Stimulated activated CD4-positive, alpha-beta T cell treated with anti-CD3 and anti-CD28 coated beads, Interleukin-12 subunit alpha, Interleukin-12 subunit beta, amount 100 ng/mL, for 48 hours (primary cell): ENCODE measurements at places on chromosomes 16 and 17.

- DNase-seq, result no peak
Observed at GRCh38 chr16:90019543-90020259, 445 bp upstream of the DBNDD1 start.

DNA sequence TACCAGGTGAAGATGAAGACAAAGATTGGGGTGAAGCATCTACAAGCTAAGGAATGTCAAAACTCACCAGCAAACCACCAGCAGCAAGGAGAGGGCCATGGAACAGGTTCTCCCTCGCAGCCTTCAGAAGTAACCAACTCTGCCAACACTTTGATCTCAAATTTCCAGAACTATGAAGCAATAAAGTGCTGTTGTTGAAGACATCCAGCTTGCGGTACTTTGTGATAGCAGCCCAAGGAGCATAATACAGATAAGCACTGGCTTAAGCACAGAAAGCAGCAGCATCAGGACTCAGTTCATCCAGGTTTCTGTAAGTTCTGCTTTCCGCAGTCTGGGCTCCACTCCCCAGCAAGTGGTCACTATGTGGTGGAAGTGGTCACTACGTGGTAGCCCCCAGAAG lies 16.0 kb upstream of the CDRT4 start:
- DNase-seq, result no peak

GRCh38 chr17:52143542-52143941 lies 15.0 kb downstream of the CA10 start:
- DNase-seq, result no peak

DNA sequence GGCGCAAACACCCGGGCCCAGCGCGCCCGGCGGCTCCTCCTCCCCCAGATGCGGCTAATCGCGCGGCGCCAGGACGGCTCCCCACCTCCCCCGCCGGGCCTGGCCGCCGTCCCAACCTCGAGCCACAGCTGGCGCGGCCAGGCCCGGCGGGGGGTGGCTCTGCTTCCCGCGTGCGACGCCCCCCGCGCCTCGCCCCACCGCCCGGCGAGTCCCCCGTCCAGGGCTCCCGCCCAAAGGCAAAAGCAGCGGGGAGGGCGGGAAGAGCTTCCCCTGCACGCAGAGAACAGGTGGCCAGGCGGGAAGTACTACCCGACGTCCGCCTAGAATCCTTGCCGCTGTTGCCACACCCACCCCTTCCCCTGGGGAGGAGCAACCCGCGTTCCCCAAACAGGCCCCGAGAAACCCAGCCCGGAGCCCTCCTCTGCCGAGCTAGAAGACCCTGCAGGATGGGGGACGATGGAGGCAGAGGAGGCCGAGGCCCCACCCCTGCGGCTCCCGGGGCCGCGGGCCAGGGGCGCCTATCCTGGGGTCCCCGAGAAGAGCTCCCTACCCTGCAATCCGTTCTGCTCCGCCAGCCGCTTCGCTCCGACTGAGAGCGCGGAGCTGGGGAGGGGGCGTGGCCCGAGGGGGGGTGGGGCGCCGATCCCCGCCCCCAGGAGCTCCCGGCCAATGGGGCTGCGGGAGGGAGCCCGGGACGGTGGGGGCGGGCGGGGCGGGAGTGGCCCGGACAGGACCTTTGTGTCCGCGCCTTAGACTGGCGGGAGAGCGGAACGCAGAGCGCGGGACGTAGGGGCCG lies at the start of gene CARHSP1:
TSS of gene CARHSP1 (minus strand) at position 591 of the 796 bp plus-strand sequence. CDS start 9,678 bp downstream, outside the sequence.
- DNase-seq, result peak; percentile 85

DNA sequence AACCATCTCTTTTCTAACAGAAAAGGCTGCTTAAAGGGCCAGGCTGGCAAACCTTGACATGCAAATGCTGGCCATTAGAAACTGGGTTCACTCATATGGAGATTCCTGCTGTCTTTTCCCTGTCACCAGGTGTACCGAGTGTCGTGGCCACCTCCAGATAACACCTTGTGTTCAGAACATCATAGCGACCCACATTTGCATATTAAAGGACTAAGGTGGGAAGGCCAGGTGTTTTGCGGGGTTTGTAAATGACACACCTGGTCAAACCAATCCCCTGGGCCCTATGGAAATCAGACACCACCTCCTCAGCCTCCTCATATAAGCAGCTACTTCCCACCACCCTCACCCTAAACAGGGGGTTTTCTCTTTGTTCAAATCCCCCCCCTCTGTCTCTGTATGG lies 2.5 kb upstream of the AIPL1 start:
- DNase-seq, result no peak

- no peak for DNase-seq
Observed at GRCh38 chr17:73393381-73393780, 81.6 kb upstream of the CDC42EP4 start.

DNA sequence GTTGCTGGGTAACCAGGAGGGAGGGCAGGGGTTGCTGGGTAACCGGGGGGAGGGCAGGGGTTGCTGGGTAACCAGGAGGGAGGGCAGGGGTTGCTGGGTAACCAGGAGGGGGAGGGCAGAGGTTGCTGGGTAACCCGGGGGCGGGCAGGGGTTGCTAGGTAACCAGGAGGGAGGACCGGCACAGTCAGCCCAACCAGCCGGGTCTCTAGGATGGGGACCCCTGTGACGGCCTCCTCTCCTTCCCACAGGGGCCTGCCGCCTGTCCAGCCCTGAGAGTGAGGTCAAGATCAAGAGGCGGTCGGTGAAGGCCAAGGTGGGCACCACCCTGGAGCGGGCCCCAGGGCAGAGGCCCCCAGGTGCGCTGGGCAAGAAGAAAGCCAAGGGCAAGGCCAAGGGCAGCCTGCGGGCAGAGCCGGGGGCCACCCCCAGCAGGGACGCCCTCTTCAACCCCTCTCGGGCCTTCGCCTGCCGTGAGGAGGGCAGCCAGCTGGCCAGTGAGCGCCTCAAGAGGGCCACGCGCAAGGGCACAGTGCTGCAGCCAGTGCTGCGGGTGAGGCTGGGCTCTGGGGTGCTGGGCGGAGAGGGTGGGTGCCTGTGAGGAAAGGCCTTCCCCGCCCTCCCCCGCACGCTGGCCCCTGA lies 54.6 kb downstream of the ACTG1 start:
- no peak for DNase-seq

DNA sequence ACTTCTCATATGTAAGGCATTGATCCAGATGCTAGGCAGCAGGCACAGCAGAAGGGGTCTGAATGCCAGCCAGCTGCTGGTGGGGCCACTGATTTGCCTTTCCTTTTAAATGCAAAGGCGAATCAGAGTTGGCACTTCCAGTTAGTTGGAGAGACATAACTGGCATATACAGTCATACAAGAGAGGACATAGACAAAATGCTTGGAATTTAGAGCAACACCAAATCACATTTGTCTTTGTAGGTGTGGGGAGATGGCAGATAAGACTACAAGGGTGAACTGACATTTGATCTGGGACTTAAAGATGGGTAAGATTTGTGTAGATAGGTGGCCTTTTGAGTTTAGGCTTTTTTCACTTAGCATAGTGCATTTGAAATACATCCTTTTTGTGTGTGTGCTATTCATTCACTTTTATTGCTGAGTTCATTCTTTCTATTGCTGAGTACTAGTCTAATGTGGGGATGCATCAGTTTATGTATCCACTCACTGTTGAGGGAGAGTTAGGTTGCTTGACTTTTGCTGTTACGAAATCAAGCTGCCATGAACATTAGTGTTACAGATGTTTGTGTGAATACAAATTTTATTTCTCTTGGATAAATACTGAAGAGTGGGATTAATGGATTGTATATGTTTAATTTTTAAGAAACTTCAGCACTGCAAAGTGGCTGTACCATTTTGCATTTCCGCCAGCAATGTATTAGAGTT lies 74.1 kb downstream of the SPECC1 start:
- no peak for DNase-seq

DNA sequence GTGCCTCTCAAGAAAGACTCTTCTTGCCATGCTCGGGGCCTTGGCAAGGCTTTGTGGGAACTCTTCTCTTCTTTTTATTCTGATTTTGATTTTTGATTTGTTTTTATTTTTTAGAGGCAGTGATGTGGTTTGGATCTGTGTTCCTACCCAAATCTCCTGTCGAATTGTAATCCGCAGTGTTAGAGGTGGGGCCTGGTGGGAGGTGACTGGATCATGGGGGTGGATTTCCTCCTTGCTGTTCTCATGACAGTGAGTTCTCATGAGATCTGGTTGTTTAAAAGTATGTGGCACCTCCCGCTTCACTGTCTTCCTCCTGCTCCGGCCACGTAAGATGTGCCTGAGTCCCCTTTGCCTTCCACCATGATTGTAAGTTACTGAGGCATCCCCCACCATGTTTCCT lies 281.4 kb downstream of the CPPED1 start:
- DNase-seq, result no peak

DNA sequence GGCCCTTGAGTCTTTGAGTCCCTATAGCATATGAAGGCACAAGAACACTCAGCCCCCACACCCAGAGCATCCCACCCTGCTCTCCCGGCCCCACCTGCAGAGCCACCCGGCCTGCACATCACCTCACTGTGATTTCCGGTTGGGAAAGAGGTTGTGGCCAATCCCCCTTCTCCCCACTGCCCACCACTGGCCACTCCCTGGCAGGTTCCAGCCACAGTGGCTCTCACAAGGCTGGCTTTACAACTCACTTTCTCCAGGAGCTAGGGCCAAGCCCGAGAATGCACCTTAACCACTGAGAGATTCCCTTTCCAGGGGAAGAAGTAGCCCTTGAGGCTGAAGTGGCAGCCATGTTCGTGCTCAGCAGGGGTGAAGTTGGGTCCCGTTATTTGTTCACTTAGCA lies 123.9 kb downstream of the C16orf78 start:
- DNase-seq, result no peak

DNA sequence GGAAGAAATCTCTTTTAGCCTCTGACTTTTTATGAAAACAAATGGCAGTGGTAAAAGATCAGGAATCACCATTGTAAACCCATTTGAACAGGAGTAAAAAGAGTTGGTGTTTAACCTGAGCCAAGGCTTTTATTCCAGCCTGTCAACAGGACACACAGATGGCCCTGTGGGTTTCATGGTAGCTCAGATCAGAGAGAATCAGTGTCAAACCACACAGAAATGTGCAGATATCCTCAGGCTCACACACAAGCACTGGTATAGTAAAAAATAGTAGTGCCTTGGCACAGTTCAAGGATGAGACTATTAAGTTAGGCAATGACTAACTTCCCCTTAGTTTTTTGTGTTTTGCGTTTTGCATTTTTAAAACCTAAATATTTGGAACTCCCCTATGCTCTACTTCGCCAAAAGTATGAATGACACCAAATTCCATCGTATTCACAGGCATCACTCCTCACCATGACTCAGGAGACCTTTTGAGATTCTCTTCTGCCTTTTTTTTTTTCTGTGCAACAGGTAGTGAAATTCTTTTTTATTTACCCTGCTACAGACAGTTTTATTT lies 1200.0 kb downstream of the CDH11 start:
- no peak for DNase-seq

GRCh38 chr17:79174905-79175856 lies 100.6 kb downstream of the ENGASE start:
- no peak for DNase-seq

- DNase-seq, result no peak
Observed at GRCh38 chr16:58859958-58860669, 126.0 kb upstream of the GOT2 start.
